Stimulated activated CD8-positive, alpha-beta memory T cell treated with anti-CD3 and anti-CD28 coated beads, Interleukin-7, amount 100 ng/mL, for 1 hour (primary cell): ENCODE measurements at places on chromosomes 16 and 17.

GRCh38 chr17:35709874-35710273 is 21.6 kb upstream of the RASL10B start:
- no peak for DNase-seq

DNA sequence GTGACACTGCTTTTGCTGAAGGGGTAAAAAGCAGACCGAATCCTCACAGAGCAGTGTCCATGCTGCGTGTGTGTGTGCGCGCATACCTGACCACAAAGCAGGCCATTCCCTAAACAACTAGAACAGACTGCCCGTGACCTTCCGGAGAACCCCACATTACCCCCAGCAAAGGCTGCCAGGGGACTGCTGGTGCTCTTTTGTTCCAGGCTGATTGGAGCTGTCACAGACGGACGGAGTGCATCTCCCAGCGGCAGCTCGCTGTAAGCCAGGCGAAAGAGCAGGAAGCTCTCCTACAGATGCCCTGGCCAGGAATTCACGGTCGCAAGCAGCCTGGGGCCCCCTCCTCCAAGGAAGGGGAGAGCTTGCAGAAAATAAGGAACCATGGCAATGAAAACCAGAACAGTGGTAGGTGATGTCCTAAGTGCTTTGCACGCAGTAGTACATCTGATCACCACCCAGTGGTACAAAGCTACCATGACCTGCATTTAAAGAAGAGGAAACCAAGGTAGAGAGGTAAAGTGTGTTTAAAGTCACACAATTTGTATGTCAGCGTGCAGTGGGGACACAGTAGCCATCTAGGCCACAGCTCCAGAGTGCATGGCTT is 153.4 kb upstream of the DYNLRB2 start:
- DNase-seq, result no peak

GRCh38 chr16:55021595-55022475 is 91.2 kb downstream of the IRX5 start:
- no peak for DNase-seq

GRCh38 chr17:48181653-48182052 is 74.1 kb downstream of the SNX11 start:
- DNase-seq, result no peak

- no peak for DNase-seq
Observed at GRCh38 chr17:66214884-66215528, 14.2 kb downstream of the APOH start.

DNA sequence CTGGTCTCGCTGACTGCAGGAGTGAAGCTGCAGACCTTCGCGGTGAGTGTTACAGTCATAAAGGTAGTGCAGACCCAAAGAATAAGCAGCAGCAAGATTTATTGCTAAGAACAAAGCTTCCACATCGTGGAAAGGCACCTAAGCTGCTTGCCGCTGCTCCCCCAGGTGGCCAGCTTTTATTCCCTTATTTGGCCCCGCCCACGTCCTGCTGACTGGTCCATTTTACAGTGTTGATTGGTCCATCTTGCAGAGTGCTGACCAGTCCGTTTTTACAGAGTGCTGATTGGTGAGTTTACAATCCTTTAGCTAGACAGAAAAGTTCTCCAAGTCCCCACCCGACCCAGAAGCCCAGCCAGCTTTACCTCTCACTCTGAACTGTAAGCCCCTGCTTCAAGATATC is 227.8 kb downstream of the ABCC12 start:
- DNase-seq, result no peak

- DNase-seq, result no peak
Observed at GRCh38 chr16:86672179-86672863, 94.0 kb downstream of the FOXL1 start.

- DNase-seq, result no peak
Observed at GRCh38 chr17:70332356-70333210, 163.3 kb downstream of the KCNJ2 start.

DNA sequence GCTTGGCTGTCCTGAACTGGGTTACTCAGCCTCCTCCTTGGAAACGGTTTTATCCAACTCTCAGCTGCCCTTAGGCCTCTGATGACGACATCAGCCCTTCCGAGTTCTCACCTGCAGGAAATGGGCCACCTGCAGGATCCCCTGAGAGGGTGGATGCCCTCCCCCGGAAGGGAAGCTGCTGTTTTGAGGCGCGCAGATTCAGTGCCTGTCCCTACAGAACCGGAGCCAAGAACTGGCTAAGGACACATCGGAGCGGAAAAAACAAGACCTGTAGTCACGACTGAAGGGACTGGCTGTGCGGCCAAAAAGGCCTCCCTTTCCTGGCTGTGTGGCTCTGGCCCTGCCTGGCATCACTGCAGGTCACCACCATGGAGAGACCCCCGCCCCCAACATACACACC is 11.7 kb upstream of the C16orf95 start:
- no peak for DNase-seq

- DNase-seq, result no peak
Observed at GRCh38 chr17:74544991-74545842, 698 bp downstream of the CD300C start.

DNA sequence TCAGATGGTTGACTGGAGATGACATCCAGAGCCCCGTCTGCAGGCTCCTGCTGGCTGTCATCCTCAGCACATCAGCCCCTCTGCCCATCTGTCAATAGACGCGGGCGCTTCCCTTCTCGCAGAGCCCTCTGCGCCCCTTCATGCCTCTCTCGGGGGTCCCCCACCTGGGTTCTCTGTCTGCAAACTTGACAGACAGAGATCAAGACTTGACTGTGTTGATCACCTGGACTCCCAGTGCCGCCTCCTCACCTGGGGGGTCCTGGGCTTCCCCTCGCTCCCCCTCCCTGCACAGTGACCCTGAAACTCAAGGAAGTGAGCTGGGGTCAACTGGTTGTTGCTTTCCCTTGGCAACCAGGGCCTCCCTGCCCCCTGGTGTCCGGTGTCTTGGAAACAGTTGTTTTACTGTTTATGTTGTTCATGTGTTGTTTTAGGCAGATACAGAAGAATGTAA is 31.9 kb downstream of the RNF213 start:
- no peak for DNase-seq

- no peak for DNase-seq
Observed at GRCh38 chr17:2107050-2107449, 52.1 kb downstream of the HIC1 start.

GRCh38 chr17:16415031-16415924 is at the start of gene TRPV2:
Gene TRPV2 (plus strand): TSS chr17:16415571. CDS start chr17:16417669, 2,098 bp downstream.
- no peak for DNase-seq

- no peak for DNase-seq
Observed at GRCh38 chr16:82761236-82761635, 134.5 kb downstream of the CDH13 start.

DNA sequence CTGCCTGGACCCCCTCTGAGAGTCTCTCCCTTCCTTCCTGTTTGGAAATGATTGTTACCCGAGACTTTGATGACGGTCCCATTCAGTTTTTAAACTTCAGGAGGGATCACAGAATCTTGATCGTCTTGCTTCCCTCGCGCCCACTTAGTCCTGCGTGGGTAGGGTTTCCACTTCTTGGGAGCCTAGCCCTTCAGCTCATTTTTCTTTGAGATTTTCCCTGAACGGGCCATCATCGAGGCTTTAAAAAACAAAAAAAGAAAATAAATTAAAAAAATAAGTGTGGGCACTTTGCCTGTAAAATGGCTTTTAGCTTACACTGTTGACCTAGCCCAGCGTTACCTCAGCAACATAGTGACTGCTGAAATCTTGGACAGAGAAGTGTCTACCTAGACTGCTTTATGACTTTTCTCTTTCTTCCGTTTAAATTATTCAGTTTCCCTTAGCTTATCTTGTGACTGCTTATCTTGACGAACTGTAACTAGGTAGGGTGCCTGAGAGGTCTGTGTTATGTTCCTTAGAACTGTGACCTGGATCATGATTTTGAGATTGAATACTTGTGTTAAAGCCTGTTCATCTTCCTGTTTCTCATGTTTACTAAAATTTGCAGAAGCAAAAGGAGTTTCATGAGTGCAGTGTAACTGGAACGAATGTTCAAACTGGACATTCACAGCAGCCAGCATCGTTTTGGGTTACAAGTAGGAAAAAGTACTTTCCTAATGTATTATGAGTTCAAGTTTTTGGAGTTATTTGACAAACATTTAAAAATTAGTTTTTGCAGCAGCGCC is 874 bp downstream of the WWP2 start:
- no peak for DNase-seq

DNA sequence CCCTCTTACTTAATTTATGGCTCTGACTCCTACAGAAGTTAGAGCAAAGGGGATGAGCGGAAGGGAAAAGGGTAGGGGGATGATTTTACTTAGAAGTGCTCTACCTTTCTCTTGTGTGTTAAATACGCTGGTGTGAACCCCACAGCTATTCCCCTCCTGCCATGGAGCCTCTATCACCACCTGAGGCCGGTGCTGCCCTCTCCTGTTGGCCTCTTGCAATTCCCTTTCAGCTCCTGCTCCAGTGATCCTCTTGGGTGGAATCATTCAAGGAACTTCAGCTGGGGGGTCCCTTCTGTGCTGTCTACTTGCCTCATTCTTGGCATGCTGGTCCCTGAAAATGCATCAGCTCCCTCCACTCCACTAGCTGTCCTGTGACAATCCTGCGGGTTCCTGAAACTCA is 41.8 kb upstream of the CDH8 start:
- no peak for DNase-seq
